GM06990 (cell line): ENCODE measurements at places on chromosomes 12 and 14.

DNA sequence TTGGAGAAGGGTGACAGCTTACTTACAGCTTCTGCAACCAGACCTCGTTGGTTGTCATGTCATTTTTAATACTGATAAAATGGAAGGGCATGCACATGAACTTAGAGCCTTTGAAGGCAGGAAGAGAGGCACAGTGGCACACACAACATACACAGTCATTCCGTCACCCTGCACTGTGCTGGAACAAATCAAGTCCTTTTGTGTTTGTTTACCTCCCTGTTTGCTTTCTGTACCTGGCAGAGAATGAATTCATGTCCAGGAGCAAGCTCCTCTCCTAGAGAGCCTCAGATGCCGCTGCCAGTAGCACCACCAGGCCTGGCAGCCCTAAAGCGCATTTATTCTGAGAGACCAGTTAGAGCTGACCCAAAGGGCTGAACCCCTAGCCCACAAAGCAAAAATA lies 460.3 kb downstream of the EGLN3 start:
- no peak for DNase-seq

DNA sequence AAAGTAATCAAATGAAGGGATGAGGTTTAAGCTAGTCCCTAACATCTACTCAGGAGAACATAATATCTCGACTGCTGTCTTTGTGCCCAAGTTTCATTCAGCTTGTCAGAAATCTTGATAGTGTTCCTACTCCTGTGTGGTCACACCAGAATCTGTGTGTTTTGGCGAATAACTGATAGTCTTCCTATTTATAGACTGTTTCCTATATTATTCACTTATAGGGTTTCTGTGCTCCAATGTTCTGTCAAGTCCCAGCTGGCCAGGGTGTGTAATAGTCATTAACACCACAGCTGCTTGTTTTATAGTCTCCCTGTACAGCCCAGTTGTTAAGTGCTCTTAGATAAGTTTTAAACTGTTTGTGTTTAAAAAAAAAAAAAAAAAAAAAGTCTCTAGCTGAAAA lies 45.9 kb downstream of the GPR135 start:
- no peak for DNase-seq

- DNase-seq = no peak
Measured at GRCh38 chr14:101077481-101078074, 174.1 kb upstream of the RTL1 start.

DNA sequence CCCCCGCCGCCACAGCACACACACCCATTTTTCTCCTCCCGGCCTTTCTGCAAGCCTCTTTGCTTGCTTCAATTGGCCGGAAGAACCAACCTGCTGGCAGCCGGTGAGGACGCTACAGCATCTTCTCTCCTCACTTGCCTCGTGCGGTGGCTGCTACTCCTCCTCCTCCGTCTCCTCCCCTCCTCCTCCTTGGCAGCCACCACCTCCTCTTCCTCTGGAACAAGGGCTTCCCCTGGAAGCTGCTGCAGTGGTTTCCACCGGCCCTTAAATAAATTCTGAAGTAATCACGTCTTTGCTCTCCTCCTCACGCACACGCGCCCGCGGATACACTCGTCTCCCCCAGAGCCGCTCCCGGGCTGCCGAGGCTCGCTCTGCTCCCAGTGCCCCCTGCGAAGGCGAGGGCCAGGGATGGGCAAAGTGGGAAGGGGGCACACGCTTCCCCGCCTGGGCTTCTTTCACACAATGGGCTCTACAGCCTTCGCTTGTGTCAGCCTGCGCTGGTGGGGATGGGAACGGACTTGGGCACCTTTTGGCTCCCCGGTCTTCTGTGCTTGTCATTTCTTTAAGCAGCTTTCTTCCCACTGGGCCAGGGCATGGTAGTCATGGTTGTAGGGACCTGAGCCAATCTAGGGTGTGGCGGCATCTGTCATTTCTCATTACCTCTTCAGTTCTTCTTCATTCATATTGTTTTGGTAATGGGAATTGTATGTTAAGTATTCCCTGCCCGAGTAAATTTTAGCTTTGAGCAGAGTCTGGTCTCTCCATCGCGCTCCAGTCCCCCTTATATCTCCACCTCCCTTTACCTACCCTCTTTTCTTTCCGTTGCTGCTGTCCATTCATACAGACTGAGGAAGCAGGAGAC lies at the start of gene PPFIA2:
Gene PPFIA2 (minus strand): TSS at position 161 of the 862 bp plus-strand sequence.
- DNase-seq = no peak

DNA sequence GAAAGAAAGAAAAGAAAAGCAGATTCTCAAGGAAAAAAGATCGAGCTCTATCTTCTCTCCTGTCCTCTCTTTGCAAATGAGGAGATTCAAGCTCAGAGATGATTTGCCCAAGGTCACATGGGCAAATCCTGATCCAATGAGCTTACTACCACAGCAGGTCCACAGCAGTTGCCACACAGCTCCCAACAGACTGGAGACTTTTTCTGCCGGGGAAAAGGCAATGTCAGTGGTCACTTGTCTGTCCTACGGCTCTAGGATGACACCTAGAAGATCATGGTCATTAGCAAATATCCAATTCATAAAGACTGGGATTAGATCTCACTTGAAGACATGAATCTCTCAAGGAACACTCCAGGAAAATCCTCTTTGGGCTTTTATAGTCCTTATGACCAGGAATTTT lies 58.8 kb downstream of the TTC7B start:
- DNase-seq = no peak

- no peak for DNase-seq
Measured at GRCh38 chr12:95620171-95620570, 68.9 kb upstream of the USP44 start.

DNA sequence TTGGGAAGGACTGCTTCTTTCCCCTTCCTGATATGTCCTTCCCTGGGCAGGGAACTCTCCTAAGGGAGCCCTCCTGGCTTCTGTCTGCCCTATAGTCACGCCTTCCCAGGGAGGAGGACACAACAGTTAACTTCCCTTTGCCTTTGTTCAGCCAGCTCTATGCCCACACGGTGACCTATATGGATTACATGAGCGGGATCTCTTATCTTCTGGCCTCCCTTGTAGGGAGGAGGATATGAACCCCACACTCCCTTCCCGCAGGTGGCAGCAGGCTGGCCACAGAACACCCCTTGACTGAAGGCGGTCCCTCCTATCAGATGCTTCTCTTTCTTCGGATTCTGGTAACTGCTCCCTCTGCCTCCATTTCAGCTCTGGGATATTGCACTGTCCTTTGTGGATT lies 135.6 kb upstream of the MAX start:
- DNase-seq = no peak
